ENCODE measurements at places on chromosomes 6 and 20.

DNA sequence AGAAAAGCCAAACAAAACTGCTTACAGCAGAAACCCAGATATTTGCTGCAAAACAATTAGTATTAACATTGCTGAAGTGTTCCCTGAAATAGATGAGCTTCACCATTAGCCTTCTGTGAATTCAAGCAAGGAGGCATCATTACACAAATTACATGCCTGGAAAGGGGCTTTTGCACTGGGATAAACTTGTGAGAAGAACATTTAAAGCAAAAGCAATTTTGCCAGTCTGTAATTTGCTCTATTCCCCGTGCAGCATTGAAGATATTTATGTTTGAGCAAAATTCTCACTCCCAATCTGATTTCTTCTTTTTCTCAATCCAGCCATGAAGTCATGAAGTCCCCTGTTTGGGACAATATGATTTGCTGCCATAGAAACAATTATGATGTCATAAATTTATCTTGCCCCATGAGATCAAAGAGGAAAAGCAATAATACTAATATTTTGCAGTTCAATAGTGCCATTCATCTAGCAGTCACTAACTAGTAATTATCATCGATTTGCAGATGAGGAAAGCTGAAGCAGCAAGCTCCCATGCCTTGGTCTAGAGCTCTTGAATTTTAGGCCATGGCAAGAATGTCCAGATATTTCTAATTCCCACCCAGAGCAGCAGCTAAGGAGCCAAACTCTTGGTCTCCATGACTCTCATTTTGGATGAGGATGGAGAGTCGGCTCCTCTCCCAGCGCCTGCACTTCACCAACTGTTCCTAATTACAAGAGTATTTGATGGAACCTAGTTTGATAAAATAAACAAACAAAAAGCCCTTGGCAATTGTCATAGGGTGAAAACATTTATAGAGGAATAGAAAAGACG is 49.5 kb upstream of the CCN6 start:
- DNase-seq, result no peak

DNA sequence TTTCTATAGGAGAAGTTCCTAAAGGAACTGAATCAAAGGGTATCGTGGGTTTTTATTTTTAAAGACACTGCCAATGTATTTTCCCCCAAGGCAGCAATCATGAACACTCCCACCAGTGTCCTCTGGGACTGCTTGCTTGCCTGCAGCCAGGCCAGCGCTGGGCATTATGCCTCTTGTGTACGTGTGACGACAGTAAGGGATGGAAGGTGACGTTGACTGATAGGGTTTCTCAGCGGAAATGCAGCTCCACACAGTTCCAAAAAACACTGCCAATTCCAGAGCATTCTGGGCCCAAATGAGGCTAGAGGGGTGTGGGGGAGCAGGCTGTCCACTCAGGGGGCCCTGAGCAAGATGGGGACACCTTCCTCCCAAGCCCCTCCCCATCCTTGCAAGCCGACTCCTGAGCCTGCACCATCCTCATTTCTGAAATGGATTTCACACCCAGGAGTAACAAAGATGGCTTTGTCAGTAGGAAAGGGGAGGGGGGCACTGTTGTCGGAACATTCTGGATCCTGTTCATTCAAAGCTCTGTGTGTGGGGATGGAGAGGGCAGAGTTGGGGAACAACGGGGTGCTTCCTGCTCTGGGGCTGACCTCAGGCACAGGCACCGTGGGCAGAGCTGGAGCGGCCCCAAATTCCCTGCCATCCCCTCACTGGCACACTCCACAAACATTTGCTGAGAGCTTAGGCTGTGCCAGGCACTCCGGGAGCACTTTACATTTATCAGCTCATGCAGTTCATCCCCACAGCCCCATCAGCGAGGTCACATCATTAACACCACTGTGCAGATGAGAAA is 20.0 kb downstream of the PREX1 start:
- no peak for DNase-seq

DNA sequence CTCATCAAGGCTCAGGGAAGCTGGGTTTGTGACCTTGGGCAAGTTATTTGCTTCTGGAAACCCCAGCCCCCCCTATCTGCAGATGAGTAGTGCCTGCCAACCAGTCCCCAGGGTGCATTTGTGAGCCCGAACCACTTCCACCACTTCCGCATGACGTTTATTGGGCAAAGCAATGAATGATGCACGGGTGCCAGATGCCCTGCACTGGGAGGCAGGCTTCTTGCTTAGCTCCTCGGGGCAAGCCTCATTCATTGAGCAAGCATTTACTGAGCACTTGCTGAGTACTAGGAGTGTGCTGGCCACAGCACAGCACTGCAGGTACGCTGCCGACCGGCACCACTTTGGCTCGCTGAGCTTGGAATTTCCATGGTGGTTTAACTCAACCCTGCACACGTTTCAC is 60.2 kb downstream of the GNAS-AS1 start:
- no peak for DNase-seq

DNA sequence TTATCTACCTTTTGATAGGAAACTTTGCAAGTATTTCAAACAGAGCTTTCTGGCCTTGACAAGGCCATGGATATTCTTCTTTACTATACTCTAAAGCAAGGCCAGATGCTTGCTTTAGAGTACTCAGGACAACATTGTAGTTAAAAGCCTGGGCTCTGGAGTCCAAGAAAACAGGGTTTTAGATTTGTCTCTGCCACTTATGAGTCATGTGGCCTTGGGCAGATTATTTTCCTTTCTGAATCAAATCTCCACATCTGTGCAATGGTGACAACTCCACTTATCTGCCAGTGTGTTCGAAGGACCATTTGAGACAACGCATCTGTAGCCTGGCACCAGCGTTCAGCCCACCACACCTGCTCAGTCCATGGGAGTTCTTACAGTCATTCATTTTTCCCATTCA is 265.9 kb upstream of the RIN2 start:
- DNase-seq, result no peak

DNA sequence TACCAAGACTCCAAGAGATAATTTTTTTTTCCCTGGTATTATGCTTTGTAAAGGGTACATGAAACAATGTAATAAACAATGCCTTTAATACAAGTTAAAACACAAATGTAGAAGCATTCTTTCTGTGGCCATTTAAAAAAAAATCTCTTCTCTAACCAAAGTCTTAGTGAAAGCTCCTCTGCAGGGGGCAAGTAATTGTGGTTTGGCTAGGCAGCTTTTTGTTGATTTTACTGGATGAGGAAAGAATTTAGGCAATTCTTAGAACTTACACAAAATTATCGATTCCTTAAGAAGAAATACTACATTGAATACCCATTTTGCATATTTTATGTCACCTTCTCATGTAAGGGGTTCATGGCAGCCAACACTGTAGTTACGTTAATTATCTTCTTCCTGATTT is 12.4 kb downstream of the TFB1M start:
- DNase-seq, result no peak

DNA sequence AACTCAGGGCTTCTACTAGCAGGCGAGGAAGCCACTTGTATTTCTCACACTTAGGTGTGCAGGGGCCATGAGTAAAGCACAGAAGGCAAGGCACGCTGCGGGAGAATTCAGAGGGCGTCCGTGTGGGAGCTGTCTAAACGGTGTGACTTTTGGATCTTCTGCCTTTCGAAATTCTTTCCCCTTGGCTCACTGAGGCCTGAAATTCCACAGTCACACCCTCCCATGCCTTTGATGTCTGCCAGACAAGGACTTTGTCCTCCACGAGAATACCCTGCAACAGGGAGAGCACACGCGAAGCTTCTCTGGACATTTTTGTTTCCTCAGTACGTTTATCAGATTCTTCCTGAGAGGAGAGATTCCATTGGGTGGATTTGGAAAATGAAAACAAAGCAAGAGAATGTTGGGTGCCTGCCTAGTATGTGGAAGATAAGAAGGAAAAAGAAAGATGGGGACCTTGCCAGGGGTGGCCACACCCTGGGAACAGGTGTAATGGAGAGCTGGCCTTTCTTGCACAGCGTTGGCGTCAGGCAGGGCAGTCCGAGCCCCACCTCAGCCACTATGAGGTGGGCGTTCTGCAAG is 235.7 kb downstream of the MYLK4 start:
- no peak for DNase-seq

- DNase-seq, result no peak
Observed at GRCh38 chr6:35319346-35320030, 21.9 kb downstream of the DEF6 start.

GRCh38 chr20:45072066-45072465 is 28.9 kb downstream of the KCNS1 start:
- DNase-seq, result no peak

GRCh38 chr20:51189814-51190782 is 167.2 kb upstream of the KCNG1 start:
- no peak for DNase-seq
